H1 (cell line): ENCODE measurements at places on chromosomes 3 and 15. TPM values are rescaled to one million over a fixed set of nuclear protein-coding genes. Genes with fewer than 3 reads are reported as not detected.
A peak's percentile ranks its signal among the peaks of the same experiment; 100 is the strongest.

Gene NECTIN3
- 50.6 and 52.2 TPM in 2 replicates for total RNA-seq

- H3K27me3 ChIP-seq: peaks cover 33% of the 10 kb centered on the region
- no peaks in the 10 kb centered on the region for H3K36me3 ChIP-seq
- no peak for DNase-seq
- H3K4me1 ChIP-seq: 0 out of 2 replicates have a peak, but pooled peaks cover 2% of the 10 kb centered on the region
- H3K4me3 ChIP-seq: no peak overlapping the region
- no peak overlapping the region for H3K27ac ChIP-seq
These were observed 101.6 kb downstream of the LRTM1 start for GRCh38 chr3:54826251-54826691.

Gene CPN2
- not detected in 2 replicates for total RNA-seq

DNA sequence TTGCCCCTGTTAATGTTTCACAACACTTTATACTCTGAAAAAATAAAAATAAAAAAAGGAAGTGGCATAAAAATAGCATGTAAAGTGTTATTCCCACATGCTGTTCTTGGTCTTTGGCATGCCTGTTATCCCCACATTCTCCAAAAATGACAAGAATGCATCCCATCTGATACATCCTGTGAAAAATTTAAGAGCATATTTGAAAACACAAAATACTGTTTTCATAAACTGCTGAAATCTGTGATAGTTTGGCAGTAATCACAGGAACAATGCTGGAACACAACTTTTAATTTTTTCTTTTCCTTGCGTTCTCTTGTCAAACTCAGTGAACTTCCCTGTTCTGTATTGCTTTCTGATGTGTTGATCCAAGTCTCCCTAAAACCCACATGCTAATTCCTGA, 288.8 kb downstream of the ROBO2 start:
- H3K27me3 ChIP-seq: no peaks in the 10 kb centered on the region
- H3K36me3 ChIP-seq: no peaks in the 10 kb centered on the region
- H3K4me1 ChIP-seq: no peaks in the 10 kb centered on the region
- H3K27ac ChIP-seq: no peak overlapping the region
- DNase-seq: no peak
- no peak overlapping the region for H3K4me3 ChIP-seq

- H3K27me3 ChIP-seq: no peaks in the 10 kb centered on the region
- H3K4me1 ChIP-seq: no peaks in the 10 kb centered on the region
- H3K27ac ChIP-seq: no peak overlapping the region
- H3K36me3 ChIP-seq: no peaks in the 10 kb centered on the region
- no peak overlapping the region for H3K4me3 ChIP-seq
These were observed 898.8 kb downstream of the NTRK3 start for GRCh38 chr15:87357637-87358313.

- H3K36me3 ChIP-seq: no peaks in the 10 kb centered on the region
- H3K4me3 ChIP-seq: no peak overlapping the region
- H3K4me1 ChIP-seq: no peaks in the 10 kb centered on the region
- no peak overlapping the region for H3K27ac ChIP-seq
These were observed 10.5 kb upstream of the SUSD5 start for GRCh38 chr3:33229066-33229465.

- no peak overlapping the region for H3K27ac ChIP-seq
- no peak for DNase-seq
- H3K4me3 ChIP-seq: no peak overlapping the region
These were observed 123.0 kb downstream of the PEAK1 start for GRCh38 chr15:77296773-77297337.

DNA sequence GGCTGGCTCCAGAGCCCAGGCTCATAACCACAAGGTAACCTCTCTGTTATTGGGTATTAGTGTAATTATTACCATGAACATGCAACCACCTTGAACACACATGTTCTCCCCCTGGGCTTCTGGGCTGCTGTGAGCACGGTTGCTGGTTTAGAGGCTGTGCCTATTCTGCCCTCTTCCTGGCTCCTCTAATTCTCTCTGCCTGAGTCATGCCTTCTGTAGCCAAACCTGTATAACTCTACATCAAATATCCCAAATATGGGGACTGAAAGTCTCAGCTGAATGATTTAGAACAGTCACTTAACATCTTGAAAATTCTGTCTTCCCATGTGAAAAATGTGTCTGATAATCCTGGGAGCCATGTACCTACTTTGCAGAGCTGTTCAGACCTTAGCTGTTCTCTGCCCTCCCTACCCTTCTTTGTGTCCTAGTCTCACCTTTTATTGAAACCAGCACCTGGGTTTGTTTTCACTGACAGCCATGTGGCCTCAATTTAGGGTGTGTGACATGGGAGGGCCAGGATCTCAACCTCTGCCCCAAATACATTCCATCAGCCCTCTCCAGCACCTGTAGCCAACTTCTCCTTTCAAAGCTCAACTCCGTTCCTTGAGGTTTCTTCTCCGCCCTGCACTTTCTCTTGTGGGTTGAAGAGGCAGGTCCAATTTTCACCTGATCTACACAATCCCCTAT, 60.7 kb downstream of the PDZRN3 start:
- no peaks in the 10 kb centered on the region for H3K36me3 ChIP-seq
- H3K27me3 ChIP-seq: peaks cover 17% of the 10 kb centered on the region; the same call in 1 of the 2 replicates
- H3K4me1 ChIP-seq: no peaks in the 10 kb centered on the region
- DNase-seq: no peak

Gene PDCD10
- total RNA-seq: 71.8 and 76.6 TPM in 2 replicates

Gene GP9
- not detected in 2 replicates for total RNA-seq

DNA sequence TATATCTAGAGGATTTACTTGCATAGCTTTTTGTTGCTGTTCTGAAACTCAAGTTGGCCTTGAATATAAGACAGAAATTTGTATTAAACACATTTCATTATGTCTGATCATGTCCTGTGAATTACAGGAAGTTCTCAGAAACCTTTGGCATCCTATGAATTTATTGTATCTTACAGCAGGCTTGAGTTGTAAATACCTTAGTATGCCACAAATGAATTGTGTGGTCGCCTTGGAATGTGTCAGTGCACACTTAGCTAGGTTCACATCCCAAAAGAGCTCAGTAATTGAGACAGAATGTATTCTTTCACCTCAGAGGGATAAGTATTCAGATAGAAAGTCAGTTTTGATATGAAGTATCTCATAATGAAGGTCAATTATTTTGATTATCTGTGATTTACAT, 83.4 kb downstream of the NEK11 start:
- H3K4me3 ChIP-seq: no peak overlapping the region
- no peak for DNase-seq
- H3K4me1 ChIP-seq: no peaks in the 10 kb centered on the region
- no peaks in the 10 kb centered on the region for H3K27me3 ChIP-seq

Gene FILIP1L
- total RNA-seq: 0.09 and 0.33 TPM in 2 replicates

- no peak overlapping the region for H3K27ac ChIP-seq
- H3K4me3 ChIP-seq: no peak overlapping the region
- H3K4me1 ChIP-seq: no peaks in the 10 kb centered on the region
These were observed 81.5 kb downstream of the CSNK1G1 start for GRCh38 chr15:64274341-64274950.

Gene ZDHHC23
- 14.1 and 15.7 TPM in 2 replicates for total RNA-seq

DNA sequence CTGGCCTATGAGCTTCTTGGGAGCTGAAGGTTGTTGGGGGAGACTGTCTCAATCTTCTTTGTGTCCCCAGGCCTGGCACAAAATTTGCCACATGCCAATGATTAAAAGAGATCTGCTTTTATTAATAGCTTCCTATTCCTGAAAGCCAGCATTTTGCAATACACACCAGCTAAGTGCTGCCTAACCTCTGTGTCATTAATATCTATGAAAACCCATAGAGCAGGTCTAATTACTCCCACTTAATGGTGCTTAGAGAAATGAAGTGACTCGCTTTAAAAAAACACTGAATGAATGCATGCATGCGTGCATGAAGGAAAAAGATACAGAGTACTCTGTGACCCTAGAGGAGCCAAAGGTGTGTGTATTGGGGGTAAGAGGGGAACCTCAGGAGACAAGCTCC, 55.0 kb downstream of the SLC6A1 start:
- DNase-seq: no peak
- H3K4me1 ChIP-seq: no peaks in the 10 kb centered on the region
- H3K27ac ChIP-seq: no peak overlapping the region

GRCh38 chr3:52694528-52695189, 8.8 kb downstream of the GNL3 start:
- no peak for DNase-seq
- peaks cover 85% of the 10 kb centered on the region for H3K36me3 ChIP-seq
- H3K4me3 ChIP-seq: no peak overlapping the region
- H3K27me3 ChIP-seq: no peaks in the 10 kb centered on the region

DNA sequence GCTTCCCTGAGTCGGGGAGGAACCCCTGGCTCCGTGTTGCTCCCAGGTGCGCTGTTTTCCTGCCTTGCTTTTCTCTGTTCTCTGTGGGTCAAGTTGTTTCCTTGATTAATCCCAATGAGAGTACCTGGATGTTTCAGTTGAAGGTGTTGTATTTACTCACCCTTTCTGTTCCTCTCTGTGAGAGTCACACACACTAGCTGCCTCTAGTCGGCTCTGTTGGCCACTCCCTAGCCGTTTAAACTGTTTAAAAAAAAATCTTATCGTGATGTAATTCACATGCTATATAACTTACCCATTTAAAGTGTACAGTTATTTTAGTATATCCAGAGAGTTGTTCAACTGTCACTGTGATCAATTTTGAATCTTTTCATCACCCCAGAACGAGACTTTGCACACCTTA, 74.0 kb downstream of the AKAP13 start:
- no peak for DNase-seq
- H3K27ac ChIP-seq: no peak overlapping the region
- H3K4me1 ChIP-seq: no peaks in the 10 kb centered on the region

Gene SLC49A4
- 10.2 and 10.5 TPM in 2 replicates for total RNA-seq

GRCh38 chr3:172258624-172259023, 189.6 kb downstream of the GHSR start:
- H3K27ac ChIP-seq: no peak overlapping the region
- peaks cover 10% of the 10 kb centered on the region; the same call in 1 of the 2 replicates for H3K4me1 ChIP-seq
- H3K27me3 ChIP-seq: no peaks in the 10 kb centered on the region
- H3K4me3 ChIP-seq: no peak overlapping the region

GRCh38 chr3:161890147-161890625, 393.6 kb downstream of the OTOL1 start:
- no peak overlapping the region for H3K4me3 ChIP-seq
- DNase-seq: no peak
- H3K27ac ChIP-seq: no peak overlapping the region
- H3K4me1 ChIP-seq: no peaks in the 10 kb centered on the region
- no peaks in the 10 kb centered on the region for H3K36me3 ChIP-seq

- H3K27ac ChIP-seq: no peak overlapping the region
- no peak overlapping the region for H3K4me3 ChIP-seq
- no peaks in the 10 kb centered on the region for H3K4me1 ChIP-seq
- DNase-seq: no peak
These were observed 6.9 kb downstream of the MUC13 start for GRCh38 chr3:124927574-124928045.

Gene MKRN2OS
- total RNA-seq: 0.41 TPM in 1 of 2 replicates, not detected in the other

GRCh38 chr15:42059661-42060476, 34.5 kb downstream of the PLA2G4D start:
- no peak overlapping the region for H3K4me3 ChIP-seq
- H3K27me3 ChIP-seq: no peaks in the 10 kb centered on the region
- DNase-seq: no peak
- no peaks in the 10 kb centered on the region for H3K4me1 ChIP-seq

Gene TRAT1
- not detected in 2 replicates for total RNA-seq

DNA sequence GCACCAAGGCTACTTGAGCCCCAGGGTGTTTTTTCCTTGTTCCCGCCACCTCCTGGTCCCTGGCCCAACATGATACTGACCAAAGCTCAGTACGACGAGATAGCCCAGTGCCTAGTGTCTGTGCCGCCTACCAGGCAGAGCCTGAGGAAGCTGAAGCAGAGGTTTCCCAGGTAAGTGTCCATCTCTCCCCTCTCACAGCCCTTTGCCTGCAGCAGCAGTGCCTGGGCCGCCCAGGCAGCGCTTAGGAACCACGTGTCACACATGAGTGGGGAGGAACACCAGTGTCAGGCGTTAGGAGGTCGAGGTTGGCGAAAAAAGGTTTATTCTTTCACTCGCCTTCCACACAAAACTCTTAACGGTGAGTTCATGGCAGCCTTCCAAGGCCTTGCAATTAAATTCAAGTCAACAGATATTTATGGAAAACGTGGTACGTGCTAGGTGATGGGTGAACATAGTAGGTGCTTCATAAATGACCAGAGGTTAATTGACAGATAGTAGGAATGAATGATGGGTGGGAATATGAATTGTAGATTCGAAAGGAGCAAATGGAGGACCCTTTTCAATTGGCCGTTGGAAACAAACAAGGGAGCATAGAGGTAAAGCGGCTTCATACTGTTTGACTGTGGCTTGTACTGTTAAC, 486 bp downstream of the CDIN1 start:
- peaks cover 5% of the 10 kb centered on the region; the same call in 1 of the 2 replicates for H3K4me1 ChIP-seq
- no peaks in the 10 kb centered on the region for H3K27me3 ChIP-seq
- peak overlapping the region; percentile 78 for H3K4me3 ChIP-seq

Gene CPNE9
- total RNA-seq: 4.4 and 4.8 TPM in 2 replicates
